Spleen (tissue), 13 donors: ENCODE measurements at places on chromosomes 2 and 18. TPM values are rescaled to one million over a fixed set of nuclear protein-coding genes. Genes with fewer than 3 reads are reported as not detected.

SERPINB11 gene
- total RNA-seq, result not detected

VRK2 gene
- 22.2 TPM for total RNA-seq

IL1B gene
- 16.1 TPM for total RNA-seq

GRCh38 chr2:171923206-171923605, 945 bp downstream of the HAT1 start:
- DNase-seq, result no peak

DNA sequence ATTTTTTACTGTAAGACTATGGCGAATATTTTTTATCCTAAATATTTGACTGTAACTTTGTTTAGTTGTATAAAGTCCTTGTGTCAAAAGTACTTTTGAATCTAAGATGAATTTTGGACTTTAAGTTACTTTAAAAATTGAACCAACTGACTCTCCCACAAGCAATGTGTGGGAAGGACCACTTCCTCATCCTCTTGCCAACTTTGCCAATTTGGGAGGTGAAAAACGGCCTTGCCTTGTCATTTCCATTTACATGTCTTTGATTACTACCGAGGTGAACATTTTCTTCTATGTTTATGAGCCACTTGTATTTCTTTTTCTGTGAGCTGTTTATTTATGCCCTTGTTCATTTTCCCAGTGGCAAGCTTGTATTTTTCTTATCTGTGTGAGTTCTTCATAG, 12.8 kb upstream of the MSGN1 start:
- no peak for DNase-seq

- no peak for DNase-seq
These were observed 266.5 kb downstream of the TSN start for GRCh38 chr2:122021941-122022340.

GRCh38 chr2:120764991-120765677, 29.5 kb downstream of the GLI2 start:
- peak; percentile 66 for DNase-seq

DNA sequence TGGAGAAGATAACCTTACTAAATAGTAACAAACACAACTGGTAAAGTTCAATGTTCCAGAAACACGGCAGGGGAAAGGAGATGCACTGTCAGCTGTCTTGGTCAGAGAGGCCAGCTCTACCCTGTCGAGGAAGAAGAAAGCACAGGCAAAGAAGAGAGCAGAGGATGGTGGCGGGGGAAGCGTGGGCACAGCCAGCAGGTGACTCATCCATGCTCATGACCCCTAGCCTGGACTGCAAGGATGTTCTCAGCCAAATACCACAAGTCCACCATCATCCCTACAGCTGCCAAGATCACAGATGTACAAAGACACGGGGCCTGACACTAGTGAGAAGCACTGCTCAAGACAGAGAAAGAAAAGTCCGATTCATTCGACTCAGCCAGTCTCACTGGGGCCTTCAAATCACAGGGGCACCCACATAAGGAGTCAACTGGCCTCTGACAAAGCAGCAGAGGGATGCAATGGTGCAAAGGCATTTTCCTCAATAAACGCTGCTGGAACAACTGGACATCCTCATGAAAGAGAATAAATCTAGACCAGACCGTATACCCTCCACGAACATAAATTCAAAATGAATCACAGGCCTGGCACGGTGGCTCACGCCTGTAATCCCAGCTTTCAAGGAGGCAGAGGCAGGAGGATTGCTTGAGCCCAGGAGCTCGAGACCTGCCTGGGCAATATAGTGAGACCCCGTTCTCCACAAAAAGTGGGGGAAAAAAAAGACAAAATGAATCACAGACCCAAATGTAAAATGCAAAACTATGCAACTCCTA, 5.6 kb downstream of the DTYMK start:
- DNase-seq, result no peak

GRCh38 chr18:21303895-21304294, 61.9 kb downstream of the GREB1L start:
- no peak for DNase-seq

- no peak for DNase-seq
These were observed 134.9 kb upstream of the NDUFV2 start for GRCh38 chr18:8967573-8967972.

DNA sequence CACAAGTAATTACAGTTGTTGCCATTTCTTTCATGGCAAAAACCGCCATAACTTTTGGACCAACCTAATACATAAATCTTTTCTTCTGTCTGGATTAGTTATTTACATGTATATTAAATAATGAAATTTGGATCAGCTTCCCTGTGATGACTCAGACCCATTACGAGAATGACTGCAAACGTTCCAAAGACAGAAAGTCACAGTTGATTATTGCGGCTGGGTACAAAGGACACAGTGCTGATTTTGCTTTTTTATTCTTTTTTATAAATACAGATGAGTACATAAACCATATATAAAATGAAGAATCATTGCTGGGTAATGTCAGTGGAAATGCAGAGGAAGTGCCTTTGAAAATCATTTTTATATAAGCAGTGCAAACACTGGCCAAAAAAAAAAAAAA, 126.2 kb downstream of the TWIST2 start:
- no peak for DNase-seq

DNA sequence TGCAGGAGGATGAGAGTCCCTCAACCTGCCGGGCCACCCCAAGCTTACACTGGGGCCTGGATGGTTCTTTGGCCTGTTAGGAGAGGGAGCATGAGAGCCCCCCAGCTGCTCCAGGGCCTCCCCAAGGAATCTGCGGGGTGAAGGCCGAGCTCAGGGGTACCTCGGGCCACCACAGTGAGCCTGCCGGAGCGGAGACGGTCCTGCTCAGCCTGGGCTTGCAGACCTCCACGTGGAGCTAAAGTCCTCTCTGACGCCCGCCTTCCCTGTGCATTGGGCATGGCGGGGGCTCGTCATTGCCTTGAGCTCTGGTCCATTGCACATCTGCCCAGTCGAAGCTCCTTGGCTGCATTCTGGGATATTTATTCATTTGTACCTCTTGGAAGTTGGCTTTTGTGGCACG, 62.7 kb downstream of the ASB1 start:
- DNase-seq, result peak; percentile 66

GRCh38 chr2:26477911-26478253, at the start of gene OTOF:
Gene OTOF (minus strand): TSS chr2:26478124.
- no peak for DNase-seq

DNA sequence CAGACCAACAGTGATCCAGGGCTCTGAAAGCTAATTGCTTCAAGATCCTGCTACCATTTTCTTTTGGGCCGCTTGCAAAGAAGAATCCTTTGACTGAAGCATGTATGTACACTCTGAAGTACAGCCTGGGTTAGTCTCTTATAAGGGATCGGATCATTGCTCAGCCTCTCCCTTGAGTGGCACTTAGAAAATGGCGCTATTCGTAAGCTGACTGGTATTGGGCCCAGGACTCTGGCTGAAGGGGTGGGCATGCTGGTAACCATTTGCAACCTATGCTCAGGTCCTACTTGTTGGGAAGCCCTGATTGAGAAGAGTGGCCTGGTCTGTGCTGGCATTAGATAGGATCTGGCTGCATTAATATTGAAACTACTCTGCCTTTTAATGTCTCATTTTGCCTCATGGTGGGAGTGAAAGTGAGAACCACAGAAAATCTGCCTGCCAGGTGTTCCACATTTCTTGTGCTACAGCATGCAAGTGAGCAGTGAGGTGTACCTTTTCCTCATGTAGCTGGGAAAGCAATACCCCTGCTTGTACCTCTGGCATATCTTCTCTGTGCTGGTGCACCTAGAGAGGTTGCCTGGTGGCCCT, 661 bp upstream of the MGAT5 start:
- no peak for DNase-seq
